ENCODE measurements at places on chromosomes 5 and 9.

DNA sequence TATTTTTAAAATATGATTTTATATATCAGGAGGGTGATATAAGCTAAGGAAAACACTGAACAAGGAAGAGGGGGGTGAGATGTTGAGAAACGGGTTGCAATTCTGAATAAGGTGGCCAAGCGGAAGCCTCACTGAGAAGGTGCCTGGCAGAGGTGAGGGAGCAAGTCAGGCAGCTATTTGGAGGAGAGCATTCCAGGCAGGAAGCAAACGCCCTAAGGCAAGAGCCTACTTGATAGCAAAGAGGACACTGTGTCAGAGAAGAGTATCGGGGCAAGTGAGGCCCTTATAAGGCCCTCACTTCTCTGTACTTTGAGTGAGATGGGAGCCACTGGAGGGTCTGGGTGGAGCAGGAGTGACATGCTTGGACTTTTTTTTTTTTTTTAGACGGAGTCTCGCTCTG is 8.0 kb upstream of the CTNNA1 start:
- DNase-seq, result no peak

GRCh38 chr5:158607088-158607487 is 492.6 kb downstream of the EBF1 start:
- no peak for DNase-seq

DNA sequence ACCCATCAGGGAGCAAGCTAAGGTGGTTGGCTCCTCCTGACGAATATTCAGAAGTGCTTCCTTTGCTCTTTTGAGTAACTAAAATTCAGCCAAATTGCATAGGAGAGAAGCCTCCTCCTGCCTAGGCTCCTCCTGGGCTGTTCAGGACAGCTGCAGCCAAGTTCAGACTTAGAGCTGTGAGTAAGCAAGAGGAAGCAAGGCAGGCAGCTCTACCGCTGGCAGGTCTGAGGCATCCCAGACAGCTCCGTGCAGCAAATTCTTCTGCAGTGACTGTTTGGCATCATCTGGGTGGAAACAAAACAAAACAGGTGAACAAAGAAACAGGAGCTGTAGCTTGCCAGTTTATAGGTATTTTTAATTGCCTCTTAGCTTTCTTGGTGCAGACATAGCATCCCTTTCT is 421.0 kb downstream of the GADD45G start:
- DNase-seq, result no peak

DNA sequence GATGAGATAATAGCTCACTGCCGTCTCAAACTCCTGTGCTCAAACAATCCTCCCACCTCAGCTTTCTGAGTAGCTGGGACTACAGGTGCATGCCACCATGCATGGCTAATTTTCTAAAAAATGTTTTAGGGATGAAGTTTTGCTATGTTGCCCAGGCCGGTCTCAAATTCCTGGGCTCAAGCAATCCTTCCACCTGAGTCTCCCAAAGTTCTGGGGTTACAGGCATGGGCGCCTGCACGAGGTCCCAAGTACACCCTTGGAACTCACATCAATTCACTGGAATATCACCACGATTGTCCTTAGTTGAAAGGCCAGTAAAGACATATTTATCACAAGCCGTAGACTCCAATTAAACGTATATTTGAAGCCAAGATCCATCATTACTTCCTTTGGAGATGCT is 184.6 kb downstream of the IRX1 start:
- no peak for DNase-seq

- DNase-seq, result no peak
Measured at GRCh38 chr5:92554447-92555085, 1026.5 kb downstream of the NR2F1-AS1 start.
